ENCODE measurements at places on chromosomes 6 and 20.
A peak's percentile ranks its signal among the peaks of the same experiment; 100 is the strongest.

DNA sequence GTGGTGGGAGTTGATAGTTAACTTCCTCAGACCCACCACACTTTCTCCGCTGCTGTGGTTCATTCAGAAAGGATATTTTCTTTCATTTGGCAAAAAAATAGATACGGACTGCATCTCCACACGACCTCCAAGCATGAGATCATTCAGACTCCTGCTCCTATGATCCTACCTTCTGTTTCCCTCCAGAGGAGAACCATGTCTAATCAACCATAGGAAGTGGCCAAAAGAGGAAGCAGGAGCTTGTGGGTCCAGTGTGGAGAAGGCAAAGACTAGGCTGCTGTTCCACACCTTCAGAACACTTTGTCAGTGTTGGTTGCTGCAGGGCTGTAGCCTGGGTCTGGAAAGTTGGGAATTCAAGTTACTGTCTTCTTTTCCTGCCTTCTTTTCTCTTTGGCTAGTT lies 10.6 kb upstream of the KIF13A start:
- peak; percentile 70 for DNase-seq

DNA sequence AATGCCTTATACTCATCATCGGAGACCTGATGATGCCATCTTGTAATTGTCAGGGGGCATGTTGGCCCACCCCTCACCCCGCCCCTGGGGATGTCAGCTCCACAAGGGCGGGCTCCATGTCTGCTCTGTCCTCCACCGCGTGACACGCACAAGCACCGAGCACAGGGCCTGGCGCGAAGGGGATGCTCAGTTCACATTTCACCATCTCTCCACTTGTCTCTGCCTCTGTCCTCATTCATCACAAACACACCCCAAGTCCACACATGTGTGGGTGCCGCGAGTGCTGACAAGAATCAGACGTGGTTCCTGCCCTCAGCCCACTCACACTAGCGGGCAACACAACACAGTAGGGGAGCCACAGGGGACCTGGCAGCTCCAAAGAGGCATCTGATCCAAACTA lies 151.2 kb upstream of the PTPN1 start:
- no peak for DNase-seq

DNA sequence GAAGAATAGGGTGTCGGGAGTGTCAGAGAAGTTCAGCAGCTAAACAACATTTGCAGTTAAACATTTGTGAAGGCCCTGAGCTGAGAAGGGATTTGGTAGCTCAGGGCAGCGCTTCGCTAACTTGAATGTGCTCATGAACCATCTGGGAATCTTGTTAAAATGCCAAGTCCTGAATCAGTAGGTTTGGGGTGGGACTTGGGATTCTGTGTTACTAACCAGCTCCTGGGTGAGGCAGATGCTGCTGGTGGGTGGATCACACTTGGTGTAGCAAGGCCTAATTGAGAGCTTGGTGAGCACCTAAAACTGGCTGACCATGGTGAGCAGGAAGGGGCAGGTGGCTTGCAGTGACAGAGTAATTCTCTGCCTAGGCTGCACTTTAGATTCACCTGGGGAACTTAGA lies 5.9 kb downstream of the PTPRA start:
- no peak for DNase-seq

DNA sequence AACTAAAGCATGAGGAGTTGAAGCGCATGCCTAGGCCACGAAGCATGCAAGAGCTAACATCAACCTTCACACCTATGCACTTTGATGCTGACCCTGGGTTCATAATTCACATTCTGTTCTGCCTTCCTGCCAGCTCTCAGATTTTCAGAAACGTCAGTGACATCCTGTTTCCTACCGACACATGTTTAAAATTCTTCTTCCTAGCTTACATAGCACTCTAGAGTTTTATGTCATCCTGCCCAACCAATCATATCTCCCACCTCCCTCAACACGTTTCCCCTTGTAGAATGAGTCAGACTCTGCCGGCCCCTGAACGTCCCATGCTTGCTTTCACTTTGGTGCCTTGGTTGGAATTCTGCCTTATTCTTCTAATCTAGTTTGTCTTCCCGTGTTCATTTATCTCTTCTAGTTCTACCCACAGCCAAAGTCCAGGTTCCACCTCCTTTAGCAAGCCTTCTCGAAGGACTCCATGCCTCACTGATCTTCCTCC lies 97.2 kb upstream of the MAP7 start:
- DNase-seq = no peak

GRCh38 chr20:58976061-58976730 lies 4.9 kb upstream of the NELFCD start:
- DNase-seq = no peak

- DNase-seq = no peak
Observed at GRCh38 chr6:44179648-44180047, 21.0 kb downstream of the CAPN11 start.

GRCh38 chr6:144886682-144887081 lies 601.5 kb downstream of the UTRN start:
- peak; percentile 7 for DNase-seq

DNA sequence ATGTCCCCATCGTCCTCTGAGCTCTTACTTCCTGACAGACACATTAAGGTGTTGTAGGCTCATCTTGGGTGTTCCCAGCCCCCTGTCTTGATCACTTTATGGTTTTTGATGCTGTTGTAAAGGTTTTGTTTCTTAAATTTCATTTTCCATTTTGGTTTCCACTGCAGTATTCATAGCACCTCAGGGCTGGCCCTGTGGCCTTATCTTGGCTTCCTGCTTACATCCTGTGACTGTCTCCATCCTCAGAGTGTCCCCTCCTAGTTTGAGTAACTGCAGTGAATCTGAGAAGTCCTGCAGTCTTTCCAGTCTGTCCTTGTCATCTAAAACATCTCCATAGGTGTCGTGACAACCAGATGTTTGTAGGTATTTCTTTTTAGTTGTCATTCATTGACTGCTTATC lies 50.9 kb downstream of the JARID2 start:
- peak; percentile 58 for DNase-seq

DNA sequence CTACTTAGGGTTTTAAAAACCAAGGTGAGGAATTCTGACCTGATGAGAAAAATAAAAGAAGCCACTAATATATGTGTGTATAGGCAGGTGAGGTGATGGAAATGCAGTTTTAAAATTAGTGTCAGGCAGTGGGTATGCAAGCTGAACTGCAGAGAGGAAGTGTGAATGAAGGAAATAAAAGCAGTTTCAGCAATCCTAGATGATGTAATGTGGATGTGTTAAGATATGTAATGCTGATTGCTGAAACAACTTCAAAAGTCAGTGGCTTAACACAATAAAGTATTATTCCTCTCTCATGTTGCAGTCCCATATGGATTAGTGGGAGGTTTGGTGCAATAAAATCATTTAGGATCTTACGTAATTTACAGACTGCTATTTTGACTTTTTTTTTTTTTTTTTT lies 119.9 kb upstream of the ASCC3 start:
- DNase-seq = no peak

DNA sequence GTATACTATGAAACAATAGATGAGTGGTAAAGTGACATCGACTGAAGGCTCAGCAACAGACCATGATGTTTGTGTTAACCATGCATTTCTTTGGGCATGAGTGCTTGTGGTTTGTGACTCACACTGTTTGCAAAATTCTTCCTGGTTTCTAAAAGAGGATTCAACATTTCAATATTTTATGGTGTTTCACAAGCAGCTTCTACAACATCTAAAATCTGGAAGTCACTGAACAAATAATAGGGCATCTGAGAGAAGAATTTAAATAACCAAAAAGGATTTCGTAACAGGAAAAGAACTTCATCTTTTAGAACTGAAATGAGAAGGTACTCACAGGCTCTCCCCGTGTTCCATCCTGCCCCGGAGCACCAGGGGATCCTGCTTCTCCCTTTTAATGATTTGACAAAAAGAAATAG lies 146.2 kb downstream of the COL21A1 start:
- peak; percentile 77 for DNase-seq

GRCh38 chr6:79544299-79544927 lies 7.2 kb upstream of the LCA5 start:
- DNase-seq = no peak

- DNase-seq = no peak
Observed at GRCh38 chr20:48064929-48065328, 279.6 kb upstream of the SULF2 start.

DNA sequence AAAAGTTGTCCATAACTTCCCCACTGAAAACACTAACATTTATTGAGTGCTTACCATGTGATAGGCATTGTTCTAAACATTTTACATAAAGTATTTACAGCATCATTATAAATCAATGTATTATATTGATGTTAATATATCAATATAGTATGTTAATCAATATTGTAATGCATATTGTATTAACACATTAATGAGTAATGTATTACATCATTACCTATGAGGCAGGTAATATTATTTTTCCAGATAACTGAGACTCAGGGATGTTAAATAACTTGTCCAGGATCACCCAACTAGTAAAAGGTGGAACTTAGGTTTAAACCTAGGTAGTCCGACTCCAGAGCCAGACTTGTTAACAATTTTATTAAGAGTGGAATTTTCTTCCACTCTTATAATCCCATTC lies 12.2 kb upstream of the TREM2 start:
- no peak for DNase-seq

DNA sequence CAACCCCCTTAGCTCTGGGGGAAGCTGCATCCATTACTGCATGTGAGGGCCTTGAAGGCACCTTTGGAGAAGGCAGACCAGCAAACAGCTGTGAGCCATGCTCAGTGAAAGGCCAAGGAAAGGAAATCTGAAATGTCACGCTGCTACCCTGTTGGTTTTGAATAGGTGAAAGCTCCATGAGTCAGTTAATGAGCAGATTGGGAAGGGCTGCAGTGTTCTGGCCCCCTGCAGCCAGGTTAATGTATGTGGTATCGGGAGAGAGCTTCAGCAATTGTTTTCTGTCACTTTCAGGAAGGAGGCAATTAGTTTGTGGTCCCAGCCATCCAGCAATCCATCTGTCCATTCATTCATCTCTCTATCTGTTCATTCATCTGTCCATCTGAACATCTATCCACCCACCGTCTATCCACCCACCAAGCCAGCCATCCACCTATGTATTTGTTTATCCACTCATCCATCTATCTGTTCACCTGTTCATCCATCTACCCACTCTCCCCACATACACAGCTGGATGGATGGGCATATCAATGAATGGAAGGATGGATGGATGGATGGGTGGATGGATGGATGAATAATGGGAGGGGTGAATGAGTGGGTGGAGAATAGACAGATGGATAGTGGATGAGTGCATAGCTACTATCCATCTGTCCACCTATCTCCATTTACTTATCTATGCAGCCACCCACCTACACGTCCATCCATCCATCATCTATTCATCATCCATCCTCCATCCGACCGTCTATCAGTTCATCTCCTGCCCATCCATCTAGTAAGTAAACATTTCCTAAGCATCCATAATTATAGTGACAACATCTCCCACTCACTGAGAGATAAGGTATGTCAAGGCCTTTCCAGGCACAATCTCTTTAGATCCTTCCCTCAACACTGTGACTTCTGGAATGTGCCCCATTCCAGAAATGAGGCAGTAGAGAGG lies 16.0 kb downstream of the PCK1 start:
- no peak for DNase-seq

GRCh38 chr6:163739408-163739725 lies 324.8 kb downstream of the QKI start:
- DNase-seq = no peak

- DNase-seq = no peak
Observed at GRCh38 chr6:143323729-143324470, 126.6 kb downstream of the ADAT2 start.

GRCh38 chr6:39377539-39377950 lies 55.0 kb upstream of the KCNK16 start:
- DNase-seq = peak; percentile 26

- DNase-seq = no peak
Observed at GRCh38 chr6:127303917-127304316, 37.3 kb downstream of the RNF146 start.

GRCh38 chr20:10721976-10722375 lies 48.2 kb upstream of the JAG1 start:
- DNase-seq = no peak

DNA sequence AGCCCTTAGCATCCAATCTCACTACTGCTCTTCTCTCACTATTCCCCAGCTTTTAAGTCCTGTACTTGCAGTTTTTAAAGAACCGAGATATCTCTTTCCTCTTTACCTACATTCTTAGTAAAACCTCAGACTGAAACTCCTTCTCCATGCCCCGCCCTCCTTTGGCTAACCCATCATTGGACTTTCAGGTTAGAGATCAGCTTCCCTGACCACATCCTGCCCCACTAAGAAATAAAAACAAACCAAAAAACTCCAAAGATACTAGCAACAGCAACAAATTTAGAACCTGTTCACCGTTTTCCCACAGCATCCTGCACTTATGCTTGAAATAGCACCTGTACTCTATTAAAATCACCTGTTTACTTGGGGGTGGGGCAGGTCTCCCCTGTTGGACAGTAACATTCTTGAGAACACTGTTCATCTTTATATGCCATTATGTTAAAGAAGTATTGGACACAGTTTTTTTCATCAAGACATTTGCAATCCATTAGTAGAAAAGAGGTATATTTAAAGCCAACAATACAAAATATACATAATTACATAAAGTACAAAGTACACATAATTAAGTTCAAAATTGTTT lies 16.3 kb upstream of the SMAP1 start:
- peak; percentile 5 for DNase-seq

Data from KBM-7 (cell line).